ENCODE measurements at places on chromosomes 1 and 21.

DNA sequence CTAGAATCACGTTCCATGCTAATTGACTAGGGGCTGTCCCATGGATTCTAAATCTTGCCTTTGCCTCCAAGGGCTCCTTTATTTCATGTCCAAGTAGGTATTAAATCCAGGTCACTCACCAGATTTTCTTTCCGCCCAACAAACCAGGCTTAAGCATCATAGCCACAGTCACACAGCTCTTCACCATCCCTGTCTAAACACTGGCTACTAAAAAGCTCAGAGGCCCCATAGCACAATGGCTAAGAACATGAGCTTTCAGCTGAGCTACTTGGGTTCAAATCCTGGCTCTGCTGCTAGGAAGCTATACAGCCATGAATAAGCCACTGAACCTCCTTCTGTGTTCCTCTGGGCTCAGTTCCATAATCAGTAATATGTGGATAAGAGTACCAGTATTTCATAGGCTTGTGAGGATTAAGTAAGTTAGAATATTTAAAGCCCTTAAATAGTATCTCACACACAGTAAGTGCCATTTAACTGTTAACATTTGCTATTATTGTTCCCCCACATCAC, 277.2 kb upstream of the GJB5 start:
- no peak for DNase-seq

DNA sequence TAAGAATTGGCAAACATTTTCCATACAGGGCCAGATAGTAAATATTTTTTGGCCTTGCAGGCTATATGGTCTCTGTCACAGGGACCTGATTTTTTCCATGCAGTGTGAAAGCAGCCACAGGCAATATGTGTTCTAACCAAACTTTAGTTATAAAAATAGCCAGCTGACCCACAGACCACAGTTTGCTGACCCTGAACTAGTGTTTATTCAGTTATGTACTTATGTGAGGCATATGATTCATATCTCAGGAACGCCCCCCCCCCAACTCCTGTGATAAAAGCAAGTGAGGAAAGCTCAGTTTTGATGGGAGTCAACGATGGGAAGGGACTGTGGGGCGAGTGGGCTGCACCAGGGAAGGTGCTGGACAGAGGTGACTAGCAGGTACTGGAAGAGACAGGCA, 80.1 kb downstream of the HMGB4 start:
- no peak for DNase-seq

- DNase-seq = no peak
These were observed 1169.2 kb upstream of the B3GALT2 start for GRCh38 chr1:194355488-194356106.

GRCh38 chr1:32219022-32219421, 3.1 kb downstream of the TMEM234 start:
- DNase-seq = no peak

- no peak for DNase-seq
These were observed 250.8 kb upstream of the FGGY start for GRCh38 chr1:59046134-59046533.

- DNase-seq = no peak
These were observed 981 bp downstream of the CLDN14 start for GRCh38 chr21:36478941-36479340.

- DNase-seq = no peak
These were observed 1.1 kb upstream of the PRRX1 start for GRCh38 chr1:170662561-170663403.

- DNase-seq = no peak
These were observed 77.0 kb downstream of the FAM78B start for GRCh38 chr1:166089804-166090203.

- no peak for DNase-seq
These were observed 68.8 kb downstream of the GRIK3 start for GRCh38 chr1:36965275-36966159.

GRCh38 chr21:43347461-43348169, 79.3 kb downstream of the SIK1 start:
- DNase-seq = no peak

- no peak for DNase-seq
These were observed 63.8 kb upstream of the PRDX6 start for GRCh38 chr1:173413271-173413707.

DNA sequence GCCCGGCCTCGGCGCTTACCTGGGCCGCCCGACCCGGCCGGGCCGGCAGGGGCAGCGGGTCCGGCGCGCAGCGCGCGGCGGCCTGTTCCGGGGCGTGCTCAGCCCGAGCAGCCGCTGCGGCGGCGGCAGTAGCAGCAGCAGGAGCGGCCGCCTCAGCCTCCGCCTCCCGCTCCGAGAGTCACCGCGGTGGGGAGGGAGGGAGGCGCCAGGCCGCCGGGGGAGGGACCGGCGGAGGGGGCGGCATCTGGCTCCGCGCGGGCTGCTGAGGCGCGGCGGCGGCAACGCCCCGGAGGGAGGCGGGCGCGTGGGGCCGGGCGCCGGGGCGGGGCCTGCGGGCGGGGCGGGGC, at the start of gene CTNNBIP1:
CTNNBIP1 (minus strand) TSS at position 194 of the 347 bp plus-strand sequence. CDS start 38,205 bp downstream, outside the sequence.
- no peak for DNase-seq

DNA sequence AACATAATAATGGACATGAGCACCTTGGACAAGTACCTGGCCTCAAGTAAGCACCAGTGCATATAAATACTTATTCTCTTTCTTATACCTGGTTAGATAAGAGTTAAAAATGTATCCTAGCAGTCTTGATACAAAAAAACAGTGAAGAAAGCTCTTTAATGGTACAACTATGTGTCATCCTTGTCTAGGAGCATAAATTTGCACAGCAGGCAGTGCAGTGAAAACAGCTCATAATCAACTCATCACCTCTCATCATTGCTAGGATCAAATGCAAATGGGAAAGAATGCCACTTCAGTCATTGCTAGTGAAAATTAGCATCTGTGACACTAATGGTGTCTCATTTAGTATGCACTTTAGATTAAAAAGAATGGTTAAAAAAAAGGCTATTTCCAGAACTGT, 7.6 kb downstream of the SAMSN1 start:
- DNase-seq = no peak

GRCh38 chr1:40783001-40783905, at the start of gene KCNQ4:
Gene KCNQ4 (plus strand): TSS chr1:40783787. CDS start chr1:40784094, 307 bp downstream.
- no peak for DNase-seq

DNA sequence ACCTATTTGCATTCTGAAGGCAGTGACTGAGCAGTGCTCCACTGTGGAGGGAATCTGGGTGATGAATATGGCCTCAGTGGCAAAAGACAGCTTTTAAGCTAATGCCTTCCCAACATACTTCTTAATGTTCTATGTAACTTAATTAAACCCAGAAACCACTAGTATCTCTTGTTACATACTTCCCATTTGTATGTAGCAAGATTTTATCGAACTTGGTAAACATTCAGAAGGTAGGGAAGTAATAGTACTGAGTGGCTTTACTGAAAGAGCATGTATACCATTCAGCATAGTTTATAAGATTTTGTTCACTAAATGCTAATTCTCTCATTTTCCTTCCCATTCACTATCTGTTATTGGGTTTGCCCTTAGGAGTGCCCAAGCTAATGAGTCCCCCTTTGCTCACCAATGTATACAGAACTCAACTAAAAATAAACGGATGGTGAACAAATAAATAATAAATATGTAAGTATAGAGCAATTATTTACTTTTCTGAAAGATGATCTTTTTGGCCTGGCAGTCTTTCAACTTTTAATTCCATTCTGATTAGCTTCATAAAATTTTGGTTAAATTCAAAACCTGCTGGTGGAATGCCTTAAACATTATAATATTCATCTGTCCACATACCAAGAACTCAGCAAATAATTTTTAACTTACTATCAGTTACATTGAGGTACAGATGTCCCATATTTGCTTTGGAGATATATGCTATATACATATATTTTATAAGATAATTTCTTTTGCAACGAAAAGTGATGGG, 204.4 kb downstream of the APP start:
- DNase-seq = no peak

DNA sequence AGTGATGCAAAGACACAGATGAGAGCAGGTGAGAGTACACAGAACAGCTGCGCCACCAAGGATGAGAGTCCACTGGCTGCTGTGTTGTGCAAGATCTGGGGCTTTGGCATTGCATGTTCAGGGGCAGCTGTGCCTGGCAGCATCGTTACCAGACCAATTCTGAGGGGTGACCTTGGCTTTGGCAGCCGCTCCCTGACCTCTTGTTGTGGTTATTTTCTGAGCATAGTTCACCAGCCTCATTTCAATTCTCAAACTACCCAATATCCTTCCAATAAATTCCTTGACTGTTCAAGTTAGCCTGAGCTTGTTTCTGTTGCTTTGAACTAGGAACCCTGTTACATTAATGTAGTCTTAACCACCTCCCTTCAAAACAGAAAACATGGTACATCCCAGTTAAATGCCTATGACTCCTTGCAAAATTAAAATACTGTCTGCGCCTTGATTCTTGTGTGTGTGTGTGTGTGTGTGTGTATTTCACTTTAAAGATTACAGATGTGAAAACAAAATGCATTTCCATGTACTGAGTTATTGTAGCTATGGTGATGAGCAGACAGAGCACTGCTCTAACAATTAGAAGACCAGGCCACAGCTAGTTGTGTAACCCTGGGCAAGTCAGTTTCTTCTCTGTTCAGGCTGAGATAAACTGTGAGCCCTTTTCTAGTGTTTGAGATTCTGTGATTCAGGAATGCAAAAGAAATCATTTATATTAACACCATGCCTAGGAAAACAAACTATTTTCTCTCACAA, 106.3 kb upstream of the GUCA2B start:
- no peak for DNase-seq

DNA sequence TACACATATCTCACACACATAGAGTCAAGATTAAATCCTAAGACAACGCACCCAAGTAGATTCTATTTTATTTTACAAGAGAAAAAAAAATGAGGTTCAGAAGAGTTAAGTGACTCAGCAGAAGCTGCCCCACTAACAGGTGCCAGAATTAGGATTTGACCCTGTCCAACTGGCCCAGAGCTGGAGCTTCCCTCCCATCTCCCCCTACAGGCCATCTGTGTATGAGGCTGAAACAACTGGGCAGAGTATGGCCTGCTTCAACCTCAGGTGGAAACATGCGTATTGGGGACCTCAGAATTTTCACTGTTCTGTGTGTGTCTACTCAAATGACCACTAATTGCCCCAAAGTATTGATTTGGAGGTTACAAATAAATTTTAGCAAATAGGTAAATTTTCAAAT, 29.9 kb downstream of the PSMG1 start:
- no peak for DNase-seq

- no peak for DNase-seq
These were observed 73.2 kb downstream of the KIFAP3 start for GRCh38 chr1:170001266-170001665.

- no peak for DNase-seq
These were observed 23.9 kb upstream of the SLC25A34 start for GRCh38 chr1:15712168-15712567.

DNA sequence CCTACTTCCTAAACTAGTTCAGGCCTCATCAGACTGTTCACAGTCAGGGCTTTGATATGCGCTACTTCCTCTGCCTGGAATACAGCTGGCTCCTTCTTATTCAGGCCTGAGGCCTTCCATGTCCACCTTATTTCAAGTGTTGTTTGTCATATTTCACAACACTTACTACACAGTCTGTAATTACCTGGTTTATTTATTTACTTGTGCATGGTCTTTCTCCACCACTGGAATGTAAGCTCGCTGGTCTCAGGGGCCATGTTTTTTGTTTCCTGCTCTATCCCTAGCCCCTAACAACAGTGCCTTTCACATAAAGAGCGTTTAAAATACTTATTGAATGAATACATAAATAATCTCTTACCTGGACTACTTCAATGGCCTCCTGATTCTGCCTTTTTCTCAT, 4.6 kb upstream of the SRSF4 start:
- DNase-seq = no peak

DNA sequence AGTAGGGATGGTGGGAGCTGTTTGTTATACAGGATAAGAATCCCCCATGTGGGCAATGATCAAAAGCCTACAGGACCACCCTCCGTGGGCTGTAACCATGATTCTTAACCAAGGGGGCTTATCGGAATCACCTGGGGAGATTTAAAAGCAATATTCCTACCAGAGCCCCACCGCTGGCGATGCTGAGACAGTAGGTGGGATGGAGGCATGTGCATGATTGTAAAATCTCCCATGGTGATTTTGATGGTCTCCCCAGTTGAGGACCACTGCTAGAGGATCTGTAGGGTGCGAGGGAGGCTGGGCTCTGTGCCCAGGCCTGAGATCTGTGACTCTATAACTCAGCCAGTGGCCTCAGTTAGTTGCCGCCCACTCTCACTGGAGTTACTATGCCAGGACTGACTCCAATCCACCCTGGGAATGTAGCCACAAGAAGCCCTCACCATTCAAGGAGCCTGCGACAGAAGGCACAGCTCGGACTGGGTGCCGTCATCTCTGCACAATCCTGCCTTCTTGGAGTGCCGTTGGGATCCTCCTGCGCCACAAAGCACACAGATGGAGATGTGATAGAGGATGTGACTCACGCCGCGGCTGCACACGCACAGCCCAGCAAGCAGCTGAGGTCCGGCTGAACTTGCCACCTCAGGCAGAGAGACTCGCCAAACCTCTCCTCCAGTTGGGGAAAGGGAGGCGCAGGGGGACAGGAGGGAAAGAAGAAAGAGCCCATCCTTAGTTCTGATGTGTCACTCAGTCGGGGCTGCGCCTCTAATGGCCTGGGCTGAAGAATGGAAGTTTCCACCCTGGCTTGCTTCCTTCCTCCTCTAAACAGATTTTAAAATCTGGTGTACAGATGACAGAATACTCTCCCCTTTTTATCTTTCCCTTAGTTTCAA, 26.5 kb downstream of the AKNAD1 start:
- DNase-seq = no peak

DNA sequence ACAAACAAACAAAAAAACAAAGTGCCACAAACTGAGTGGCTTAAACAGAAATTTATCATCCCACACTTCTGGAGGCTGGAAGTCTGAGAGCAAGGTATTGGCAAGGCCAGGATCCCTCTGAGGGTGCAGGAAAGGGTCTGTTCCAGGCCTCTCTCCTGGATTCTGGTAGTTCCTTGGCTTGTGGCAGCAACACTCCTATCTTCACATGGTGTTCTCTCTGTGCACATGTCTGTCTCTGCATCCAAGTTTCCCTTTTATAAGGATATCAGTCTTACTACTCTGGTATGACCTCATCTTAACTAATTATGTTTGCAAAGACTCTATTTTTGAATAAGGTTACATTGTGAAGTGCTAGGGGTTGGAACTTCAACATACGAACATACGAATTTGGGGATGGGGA, 5.3 kb upstream of the VASH2 start:
- no peak for DNase-seq

Data from activated T-helper 1 cell treated with anti-CD3 and anti-CD28 coated beads, Interleukin-2, amount 50 U/mL, for 16 hours (primary cell).